ENCODE measurements at places on chromosomes 13 and 19.
A peak's percentile ranks its signal among the peaks of the same experiment; 100 is the strongest.

DNA sequence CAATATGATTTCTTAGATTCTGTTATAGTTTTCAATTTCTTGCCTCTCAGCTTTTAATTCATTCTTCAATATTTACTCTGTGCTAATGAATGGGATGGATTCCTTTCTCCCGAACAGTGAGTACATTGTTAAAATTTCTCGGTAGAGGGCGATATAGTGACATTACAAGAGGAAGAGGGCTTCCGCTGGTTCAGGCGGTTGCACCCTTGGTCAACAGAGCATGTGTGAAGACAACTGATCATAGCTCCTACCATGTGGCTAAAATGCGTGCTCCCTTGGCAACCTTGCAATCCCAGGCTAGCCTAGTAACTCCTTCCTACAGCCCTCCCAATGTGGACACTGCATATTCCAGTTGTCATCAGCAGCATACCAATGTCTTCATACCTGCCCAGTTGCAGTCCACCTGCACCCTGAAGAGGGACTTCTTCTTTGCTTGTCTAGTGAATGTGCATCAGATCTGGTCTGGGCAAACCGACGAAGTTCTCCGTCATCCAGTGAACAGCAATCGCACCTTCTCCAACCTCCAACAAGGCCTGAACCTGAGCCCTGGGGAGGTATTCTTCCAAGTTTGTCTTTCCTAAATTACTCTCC, 653.0 kb upstream of the GPC6 start:
- DNase-seq: peak; percentile 37
- H3K27ac ChIP-seq: no peak overlapping the region
- H3K4me1 ChIP-seq: peaks cover 4% of the 10 kb centered on the region

- peak; percentile 98 for DNase-seq
- peaks cover 24% of the 10 kb centered on the region for H3K4me1 ChIP-seq
- peak overlapping the region; percentile 97 for H3K4me3 ChIP-seq
- H3K27ac ChIP-seq: peak overlapping the region; percentile 99
- peaks cover 65% of the 10 kb centered on the region for H3K36me3 ChIP-seq
These were observed 433 bp upstream of the ZNF616 start for GRCh38 chr19:52140032-52140710.

GRCh38 chr13:98512774-98513665, 63.9 kb downstream of the STK24 start:
- H3K36me3 ChIP-seq: peaks cover 51% of the 10 kb centered on the region
- no peak overlapping the region for H3K27ac ChIP-seq
- H3K4me3 ChIP-seq: no peak overlapping the region
- H3K4me1 ChIP-seq: peaks cover 45% of the 10 kb centered on the region

DNA sequence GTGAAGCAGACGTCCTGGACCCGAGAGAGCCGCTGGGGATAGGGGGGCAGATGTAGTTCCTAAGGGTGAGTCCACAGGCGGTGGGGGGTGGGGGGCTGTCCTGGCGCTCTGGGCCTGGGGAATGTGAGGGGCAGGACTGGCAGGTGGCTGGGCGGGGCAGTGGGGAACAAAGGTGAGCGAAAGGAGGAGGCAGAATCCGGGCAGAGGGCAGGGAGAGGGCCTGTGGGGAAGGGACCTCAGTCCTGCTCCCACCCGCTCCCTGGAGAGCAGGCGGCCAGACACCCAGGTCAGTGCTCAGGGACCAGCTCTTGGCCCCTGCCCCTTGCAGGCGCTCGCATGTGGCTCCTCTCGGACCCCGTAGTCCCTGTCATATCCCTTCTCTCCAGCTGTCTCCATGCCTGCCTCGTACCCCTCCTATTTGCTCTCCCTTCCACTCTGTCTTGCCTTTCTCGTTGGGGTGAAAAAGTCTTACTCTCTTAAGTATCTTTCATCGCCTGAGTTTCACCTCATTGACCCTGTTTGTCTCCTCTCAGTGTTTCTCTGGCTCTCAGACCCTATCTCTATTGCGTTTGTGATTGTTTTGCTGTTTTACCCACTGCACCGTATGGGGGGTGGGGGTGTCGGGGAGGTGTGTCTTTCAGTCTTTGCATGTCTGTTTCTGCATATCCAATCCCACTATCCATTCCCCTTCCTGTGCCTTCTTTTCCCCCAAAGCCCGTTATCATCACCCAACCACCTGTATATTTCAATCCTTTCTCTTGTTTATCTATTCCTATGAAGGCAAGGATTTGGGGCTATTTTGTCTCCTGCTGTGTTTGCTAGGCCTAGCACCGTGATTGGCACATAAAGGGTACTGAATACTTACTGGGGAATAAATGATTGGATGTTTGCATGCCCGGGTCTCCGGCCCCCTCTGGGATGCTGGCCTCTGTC, 5.8 kb downstream of the SPHK2 start:
- DNase-seq: no peak
- H3K4me3 ChIP-seq: peak overlapping the region; percentile 87
- H3K27ac ChIP-seq: peak overlapping the region; percentile 33
- peaks cover 62% of the 10 kb centered on the region for H3K4me1 ChIP-seq

GRCh38 chr13:76820759-76821158, 65.4 kb downstream of the KCTD12 start:
- no peaks in the 10 kb centered on the region for H3K36me3 ChIP-seq
- H3K4me1 ChIP-seq: no peaks in the 10 kb centered on the region
- no peak for DNase-seq
- H3K27ac ChIP-seq: no peak overlapping the region
- H3K4me3 ChIP-seq: no peak overlapping the region

DNA sequence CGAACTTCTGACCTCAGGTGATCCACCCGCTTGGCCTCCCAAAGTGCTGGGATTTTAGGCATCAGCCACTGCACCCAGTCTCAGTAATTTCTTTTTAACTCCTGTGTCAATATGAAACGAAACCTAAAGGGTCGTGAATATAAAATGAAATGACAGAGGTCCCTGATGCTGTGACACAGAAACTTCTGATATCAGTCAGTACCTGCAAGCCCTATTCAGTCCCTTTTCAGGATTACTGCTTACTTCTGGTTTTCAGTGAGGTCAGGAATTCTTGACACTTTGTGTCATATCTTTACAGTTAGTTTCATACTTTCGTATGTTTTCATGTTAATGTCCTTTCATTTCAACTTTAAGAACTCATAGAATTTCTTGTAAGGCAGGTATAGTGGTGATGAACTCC, 58.7 kb downstream of the RNF17 start:
- H3K4me1 ChIP-seq: no peaks in the 10 kb centered on the region
- H3K27me3 ChIP-seq: peaks cover 5% of the 10 kb centered on the region
- H3K4me3 ChIP-seq: no peak overlapping the region
- H3K36me3 ChIP-seq: peaks cover 4% of the 10 kb centered on the region

Data from nephron progenitor cell (in vitro differentiated cells).